ENCODE measurements at places on chromosomes 1 and 21. TPM values are rescaled to one million over a fixed set of nuclear protein-coding genes. Genes with fewer than 3 reads are reported as not detected.

The NOTCH2NLA gene
- 26.3 TPM for total RNA-seq

The PATJ gene
- total RNA-seq, result 1.1 TPM

The PTAFR gene
- 0.26 TPM for total RNA-seq

The SMPDL3B gene
- 0.34 TPM for total RNA-seq

The KCNA2 gene
- total RNA-seq, result not detected

The ATF6 gene
- 16.4 TPM for total RNA-seq

The S100A7A gene
- not detected for total RNA-seq

The DPYD gene
- total RNA-seq, result 24.1 TPM

The SERINC2 gene
- total RNA-seq, result 9.8 TPM

The ANGPTL3 gene
- total RNA-seq, result not detected

The SPRR2F gene
- total RNA-seq, result not detected

The TRAPPC3 gene
- total RNA-seq, result 97.2 TPM

The HMGCL gene
- total RNA-seq, result 9.9 TPM

The S100A14 gene
- not detected for total RNA-seq

The ZBTB40 gene
- total RNA-seq, result 12.7 TPM

The CIART gene
- total RNA-seq, result 5.7 TPM

The LCE6A gene
- total RNA-seq, result not detected

The PLD5 gene
- total RNA-seq, result 0.33 TPM

The TMEM200B gene
- total RNA-seq, result 0.56 TPM

The CLDN19 gene
- not detected for total RNA-seq

The KCNC4 gene
- total RNA-seq, result 1.6 TPM

The S100A7 gene
- not detected for total RNA-seq

The AADACL3 gene
- not detected for total RNA-seq

The TMEM269 gene
- 0.03 TPM for total RNA-seq

The FCGR3B gene
- not detected for total RNA-seq

The VSIG8 gene
- total RNA-seq, result 0.03 TPM

Measured in HT1080 (cell line).